NCI-H2171 (cell line): ENCODE measurements at places on chromosomes 3 and 15.

- no peak for DNase-seq
Observed at GRCh38 chr3:158769549-158769948, 32.3 kb upstream of the MFSD1 start.

DNA sequence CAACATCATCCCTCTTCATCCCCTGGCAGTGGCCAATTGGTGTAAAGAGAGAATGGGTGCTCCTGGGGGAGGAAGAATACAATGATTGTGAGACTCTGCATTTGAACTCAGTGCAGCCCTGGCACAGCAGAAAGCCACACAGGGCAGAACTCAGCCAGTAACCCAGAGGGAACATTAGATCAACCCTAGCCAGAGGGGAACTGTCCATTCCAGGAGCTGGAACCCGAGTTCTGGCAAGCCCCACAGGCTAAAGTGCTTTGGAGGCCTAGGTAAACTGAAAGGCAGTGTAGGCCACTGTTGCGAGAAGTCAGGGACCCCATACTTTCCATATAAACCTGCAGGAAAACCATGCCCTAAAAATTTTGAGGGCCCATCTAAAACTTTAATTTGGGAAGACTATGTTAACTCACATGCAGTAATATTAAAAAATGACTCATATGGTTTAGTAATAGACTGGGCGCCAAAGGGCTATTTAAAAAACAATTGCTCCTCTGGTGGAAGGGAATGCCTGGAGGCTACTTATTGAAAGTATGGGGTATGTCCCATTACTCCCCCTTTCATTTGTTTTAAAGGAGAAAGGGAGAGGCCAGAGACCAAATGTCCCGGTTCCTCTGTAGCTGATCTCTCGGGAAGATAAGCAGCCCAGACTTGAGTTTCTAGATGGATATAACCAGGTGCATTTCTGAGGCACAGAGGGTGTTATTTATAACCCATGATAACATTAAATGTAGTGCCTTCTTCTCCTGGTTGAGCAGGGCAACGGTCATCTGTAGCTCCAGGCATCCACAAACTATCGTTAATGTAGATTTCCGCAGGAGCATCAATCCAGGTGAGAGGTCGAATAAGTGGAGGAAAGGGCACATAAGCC is 5.8 kb upstream of the RAD51 start:
- DNase-seq, result no peak

GRCh38 chr3:187021748-187022402 is 91.5 kb downstream of the ST6GAL1 start:
- DNase-seq, result no peak

DNA sequence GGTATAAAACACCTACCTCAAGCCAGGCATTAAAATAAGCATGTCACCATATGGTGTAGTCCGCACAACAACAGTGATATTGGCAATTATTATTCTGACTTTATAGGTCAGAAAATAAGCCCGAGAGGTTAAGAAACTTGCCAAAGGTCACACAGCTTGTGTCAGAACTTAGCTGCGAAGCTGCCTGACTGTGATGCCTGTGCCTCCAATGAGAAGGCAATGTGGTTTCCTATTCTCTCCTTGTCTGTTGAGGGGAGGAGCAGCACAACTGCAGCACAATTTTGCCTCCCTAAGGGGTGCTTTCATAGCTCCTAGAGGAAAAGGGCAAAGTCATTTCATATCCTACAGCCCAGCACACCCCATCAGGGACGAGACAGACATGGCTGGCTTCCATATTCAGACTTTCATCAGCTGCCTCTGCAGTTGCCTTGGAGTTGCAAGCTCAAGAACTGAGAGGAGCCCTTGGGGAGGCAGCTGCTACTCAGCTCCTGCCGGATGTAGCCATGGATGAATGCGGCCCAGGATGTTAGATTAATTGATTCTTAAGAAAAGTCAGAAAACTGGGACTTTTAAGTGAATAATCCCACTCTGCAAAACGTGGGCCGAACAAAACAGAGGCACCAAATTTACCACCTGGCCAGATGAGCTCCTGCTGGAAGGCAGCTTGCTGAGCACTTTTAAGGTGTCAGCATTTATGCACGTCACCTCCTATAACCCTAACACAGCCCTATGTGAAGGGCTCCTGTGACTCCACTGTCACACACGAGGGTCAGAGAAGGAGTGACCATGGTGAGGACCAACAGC is 38.5 kb downstream of the MYO5C start:
- DNase-seq, result no peak

DNA sequence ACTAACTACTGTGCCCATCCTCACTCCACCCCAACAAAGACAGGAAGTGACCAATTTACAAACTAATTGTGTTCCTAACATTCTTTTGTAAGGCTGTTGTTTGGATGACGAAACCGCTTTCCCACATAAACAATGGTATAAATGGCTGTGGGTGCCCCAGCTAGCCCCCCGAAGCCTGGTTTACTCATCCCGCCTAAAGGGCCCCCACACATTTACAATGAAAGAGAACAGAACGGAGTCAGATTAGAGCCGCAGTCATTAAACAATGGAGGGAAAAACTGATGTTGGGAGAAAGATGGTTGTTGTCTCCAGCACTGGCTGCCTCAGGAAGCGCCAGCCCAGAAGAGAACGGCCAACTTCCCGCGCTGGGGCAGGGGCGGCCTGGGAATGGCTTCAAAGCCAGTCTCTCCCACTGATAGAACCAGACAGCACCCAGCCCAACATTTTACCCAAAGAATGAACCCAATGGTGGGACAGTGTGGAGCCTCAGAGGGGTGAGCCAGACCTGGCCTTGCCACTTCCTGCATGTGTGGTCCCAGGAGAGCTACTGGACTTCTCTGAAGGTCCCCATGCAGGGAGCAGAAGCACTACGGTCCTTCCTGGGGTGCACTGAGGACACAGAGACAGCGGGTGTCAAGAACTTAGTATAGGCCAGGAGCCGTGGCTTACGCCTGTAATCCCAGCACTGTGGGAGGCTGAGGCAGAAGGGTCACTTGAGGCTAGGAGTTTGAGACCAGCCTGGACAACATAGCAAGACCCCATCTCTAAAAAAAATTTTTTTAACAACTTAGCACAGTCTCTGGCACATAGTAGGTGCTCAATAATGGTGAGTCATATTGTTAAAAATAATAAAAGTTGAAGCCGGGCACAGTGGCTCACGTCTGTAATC is 75.8 kb upstream of the GATA2 start:
- no peak for DNase-seq

- DNase-seq, result peak; percentile 70
Observed at GRCh38 chr15:87200149-87200548, 1056.4 kb downstream of the NTRK3 start.

DNA sequence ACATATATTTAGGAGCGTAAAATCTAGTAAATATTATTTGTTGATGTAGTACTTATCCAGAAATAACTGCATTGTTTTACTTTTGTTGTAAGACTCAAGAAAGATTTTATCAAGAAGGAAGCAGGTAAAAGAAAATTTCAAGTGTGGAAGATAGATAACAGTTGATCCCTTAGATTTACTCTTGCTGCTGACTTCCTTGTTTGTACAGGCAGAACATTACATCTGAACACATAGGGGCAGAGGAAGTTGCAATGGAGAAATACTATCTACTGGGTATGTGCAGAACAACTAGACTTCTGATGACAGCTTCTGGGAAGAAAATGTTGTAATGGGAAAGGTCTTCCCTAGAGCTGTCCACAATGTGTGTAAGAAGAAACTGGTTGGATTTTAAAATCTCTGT is 350.6 kb downstream of the NLGN1 start:
- no peak for DNase-seq

DNA sequence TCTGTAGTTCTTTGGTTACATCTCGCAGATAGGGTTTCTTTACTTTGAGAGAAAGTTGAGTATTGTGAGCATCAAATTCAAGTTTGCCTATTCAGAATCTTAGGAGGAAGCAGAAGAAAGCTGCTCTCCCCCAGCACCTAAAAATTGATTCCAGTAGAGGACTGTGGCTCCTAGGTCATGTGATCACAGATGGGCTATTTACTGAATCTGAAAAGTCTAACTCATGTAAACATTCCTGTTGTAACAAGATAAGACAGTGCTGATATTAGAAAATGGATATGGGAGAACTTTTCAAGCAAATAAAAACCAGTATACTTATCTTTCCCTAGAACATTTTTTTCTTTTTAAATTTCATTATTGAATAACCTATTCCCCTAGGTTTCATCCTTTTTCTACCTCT is 308.4 kb upstream of the SLITRK3 start:
- DNase-seq, result no peak

GRCh38 chr3:172209333-172210321 is 170.2 kb downstream of the FNDC3B start:
- DNase-seq, result no peak

DNA sequence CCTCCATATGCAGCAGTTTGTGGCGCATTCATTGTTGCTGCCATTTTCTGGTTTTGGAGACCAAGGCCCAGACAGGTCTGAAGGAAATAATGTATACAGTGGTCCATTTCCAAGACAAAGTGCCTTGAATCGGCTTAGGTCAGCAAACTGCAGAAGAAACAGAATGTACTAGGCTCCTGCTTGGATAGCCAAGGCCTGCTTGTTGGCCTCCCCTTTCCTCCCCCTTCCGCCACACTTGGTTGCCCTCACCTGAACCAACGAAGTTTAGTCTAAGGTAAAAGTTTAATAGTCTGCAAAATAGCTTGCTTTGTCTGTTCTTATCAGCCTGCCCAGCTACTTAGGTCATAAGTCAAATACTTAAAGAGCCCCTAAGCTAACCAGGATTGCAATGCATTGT is 12.0 kb upstream of the RTP3 start:
- DNase-seq, result no peak
